ENCODE measurements at places on chromosomes 2 and 18.

GRCh38 chr2:121868652-121869051, 113.2 kb downstream of the TSN start:
- DNase-seq: no peak

DNA sequence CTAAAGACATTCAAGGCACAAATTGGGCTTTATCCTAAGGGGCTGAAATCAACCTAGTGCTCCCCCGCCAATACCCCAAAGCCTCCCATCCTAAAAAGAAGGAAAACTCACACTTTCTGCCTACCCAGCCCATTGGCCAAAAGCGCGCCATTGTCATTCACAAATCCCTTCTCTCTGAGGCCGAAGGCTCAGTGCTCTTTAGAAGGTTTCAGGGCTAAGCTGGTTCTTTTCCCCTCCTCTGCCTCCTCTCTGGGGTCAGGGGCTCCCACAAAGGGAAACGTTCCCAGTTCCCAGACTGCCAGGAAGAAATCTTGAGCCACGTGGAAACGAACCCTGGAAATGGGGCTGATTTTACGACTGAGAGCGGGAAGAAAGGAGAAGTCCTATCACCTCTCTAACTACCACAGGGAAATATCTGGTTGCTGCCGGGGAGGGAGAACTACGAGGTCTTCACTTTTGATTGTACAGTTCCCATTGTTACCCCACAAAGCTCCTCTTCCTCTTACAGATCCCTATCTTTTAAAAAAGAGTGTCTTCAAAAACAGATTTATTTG, 1.7 kb upstream of the SKOR2 start:
- DNase-seq: no peak

- DNase-seq: no peak
These were observed 62.4 kb downstream of the TANC1 start for GRCh38 chr2:159030674-159031380.

DNA sequence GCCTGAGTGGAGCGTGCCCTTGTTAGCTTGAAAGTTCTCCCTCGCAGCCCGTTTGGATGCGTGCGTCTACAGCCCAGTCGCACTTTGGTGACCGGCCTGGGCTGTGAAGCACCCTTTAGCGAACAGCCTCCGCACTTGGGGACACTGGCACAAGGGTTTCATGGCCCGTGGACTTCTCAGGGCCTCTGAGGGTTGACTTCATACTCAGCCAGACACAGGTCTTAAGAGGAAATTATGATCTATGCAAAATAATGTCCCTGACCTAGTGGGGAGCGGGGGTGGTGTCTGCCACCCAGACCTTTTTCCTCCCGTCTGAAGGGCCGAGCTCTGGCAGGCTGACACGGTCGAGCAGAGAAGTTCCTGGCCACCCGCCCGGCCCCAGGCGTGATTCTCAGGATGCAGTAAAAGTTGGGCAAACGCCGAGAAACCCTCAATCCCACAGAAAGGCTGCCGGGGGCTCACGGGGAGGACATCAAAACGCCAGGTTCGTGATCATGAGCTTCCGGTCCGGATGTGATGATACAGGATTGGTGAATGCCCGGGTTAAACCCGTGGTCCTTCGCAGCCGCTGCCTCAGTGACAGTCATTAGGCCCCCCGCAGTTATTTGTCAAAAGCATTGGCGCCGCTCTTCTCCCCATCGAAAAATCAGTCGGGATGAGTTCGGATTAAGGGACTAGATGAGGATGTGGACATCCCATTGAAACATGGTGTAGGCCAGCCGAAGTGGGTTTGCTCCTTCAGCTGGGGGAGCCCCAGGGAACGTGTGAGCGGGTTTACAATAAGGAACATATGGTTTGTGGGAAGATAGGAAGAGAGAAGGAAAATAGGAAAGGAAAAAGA, 3.6 kb upstream of the PAX3 start:
- DNase-seq: no peak

DNA sequence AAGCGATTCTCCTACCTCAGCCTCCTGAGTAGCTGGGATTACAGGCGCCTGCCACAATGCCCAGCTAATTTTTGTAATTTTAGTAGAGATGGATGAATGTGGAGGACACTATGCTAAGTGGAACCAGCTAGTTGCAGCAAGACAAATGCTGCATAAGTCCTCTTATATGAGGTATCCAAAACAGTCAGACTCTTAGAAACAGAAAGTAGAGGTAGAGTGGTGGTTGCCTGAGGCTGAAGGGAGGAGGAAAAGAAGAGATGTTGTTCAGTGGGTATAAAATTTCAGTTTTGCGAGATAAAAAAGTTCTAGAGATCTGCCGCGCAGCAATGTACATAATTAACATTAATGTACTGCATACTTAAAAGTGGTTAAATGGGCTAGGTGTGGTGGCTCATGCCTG, 145.3 kb upstream of the SPRED2 start:
- no peak for DNase-seq

DNA sequence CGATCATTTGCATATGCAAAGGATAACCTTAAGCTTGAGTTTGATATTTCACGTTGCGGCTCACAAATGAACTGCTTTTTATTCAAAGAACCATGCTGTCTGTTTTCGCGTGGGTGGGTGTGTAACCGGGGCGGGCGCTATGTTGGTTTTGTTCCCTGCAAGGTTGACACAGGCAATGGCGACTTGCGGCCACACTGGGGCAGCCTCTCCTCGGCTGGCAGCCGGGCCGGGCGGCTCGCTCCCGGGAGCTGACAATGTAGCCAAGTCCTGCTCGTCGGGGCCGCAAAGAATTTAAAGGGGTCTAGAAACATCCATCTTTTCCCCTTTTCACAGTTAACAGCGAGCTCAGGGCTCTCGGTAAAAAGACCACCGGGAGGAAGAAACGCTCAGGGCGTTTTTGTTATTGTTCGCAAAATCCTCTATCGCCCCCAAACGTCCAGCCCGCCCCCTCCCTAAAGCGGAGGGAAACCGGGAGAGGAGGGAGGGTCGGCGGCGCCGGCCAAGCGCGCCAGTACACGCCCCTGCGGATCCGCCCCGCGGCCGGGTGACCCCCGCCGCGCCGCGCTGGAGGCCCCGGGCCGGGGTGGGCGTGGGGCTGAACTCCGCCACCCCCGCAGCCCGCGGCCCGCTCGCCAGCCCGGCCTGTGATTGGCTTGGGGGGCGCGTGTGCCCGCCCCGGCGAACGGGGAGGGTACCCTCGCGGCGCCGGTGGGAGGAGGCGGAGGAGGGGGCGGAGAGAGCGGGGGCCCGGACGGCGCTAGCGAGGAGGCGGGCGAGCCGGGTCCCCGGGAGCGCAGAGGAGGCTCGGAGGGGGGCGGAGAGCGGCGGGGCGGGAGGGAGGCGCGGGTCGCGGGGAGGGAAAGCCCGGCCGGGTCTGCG, at the start of gene NEDD4L:
Gene NEDD4L (plus strand): TSS at position 736 of the 879 bp plus-strand sequence. CDS start 435 bp downstream, outside the sequence.
- DNase-seq: peak; percentile 71

GRCh38 chr2:68774569-68775271, 40.1 kb downstream of the ARHGAP25 start:
- DNase-seq: no peak

All from DMS153 (cell line).